ENCODE measurements at places on chromosomes 3 and 15.

DNA sequence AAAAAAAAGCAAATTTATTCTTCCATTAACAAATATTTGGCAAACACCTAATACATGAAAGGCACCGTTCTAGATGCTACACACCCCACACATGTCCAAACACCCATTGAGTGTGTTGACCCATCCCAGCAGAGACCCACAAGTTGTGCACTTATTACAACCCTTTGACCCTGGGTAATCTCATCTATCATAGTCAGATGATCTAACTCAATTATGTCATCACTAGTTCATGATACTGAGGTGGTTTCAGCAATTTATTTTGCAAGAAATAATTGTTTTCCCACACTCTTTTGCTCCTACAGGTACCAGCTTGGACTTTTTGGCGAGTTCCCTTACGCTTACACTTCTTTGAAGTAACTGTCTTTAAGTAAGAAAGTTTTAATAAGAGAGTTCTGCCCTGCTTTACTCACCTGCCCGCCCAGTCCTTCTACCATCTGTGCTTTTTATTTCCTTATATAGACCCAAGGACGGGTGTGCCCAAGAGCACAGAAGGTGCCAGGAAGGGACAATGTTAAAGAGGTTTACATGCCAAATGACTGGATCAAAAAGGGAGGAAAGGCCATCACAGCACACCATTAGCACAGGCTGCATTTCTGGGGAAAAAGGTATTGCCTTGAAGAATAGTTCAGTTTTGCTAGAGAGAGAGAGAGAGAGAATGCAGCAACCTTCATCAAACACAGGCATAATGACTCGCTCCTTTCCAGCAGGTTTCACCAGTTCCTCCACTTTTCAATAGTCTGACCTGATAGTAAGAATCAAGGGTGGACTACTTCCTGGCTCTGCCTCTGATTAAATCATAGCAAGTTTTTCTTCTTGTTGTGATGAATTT, 54.5 kb upstream of the ATP11B start:
- DNase-seq: no peak

- no peak for DNase-seq
Observed at GRCh38 chr3:63046580-63046979, 171.4 kb upstream of the CADPS start.

GRCh38 chr15:73899197-73900094, 26.1 kb downstream of the TBC1D21 start:
- DNase-seq: no peak

GRCh38 chr3:158167737-158168557, 58.1 kb downstream of the RSRC1 start:
- DNase-seq: peak; percentile 58

- DNase-seq: no peak
Observed at GRCh38 chr15:84023636-84024035, 211.9 kb upstream of the GOLGA6L4 start.

DNA sequence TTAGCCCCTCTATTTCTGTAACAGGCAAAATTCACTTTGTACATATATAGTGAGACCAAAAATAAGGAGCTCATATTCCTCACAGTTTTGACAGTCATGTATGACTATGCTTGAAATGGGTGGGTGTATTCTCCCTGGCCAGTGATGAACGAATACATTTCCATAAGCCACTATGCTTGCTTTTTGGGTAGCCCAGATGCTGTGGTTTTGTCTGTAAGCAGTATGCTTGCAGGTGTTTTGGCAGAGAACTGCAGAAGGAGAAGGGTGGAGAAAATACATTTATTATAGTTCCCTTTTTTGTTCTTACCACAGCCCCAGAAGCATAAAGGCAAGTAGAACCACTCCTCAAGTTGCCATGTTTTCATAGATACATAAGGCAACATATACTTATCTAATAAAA, 131.2 kb downstream of the RBMS3 start:
- no peak for DNase-seq

GRCh38 chr3:108125550-108126071, 34.8 kb upstream of the CD47 start:
- no peak for DNase-seq

GRCh38 chr3:30437171-30437601, 169.2 kb upstream of the TGFBR2 start:
- no peak for DNase-seq

DNA sequence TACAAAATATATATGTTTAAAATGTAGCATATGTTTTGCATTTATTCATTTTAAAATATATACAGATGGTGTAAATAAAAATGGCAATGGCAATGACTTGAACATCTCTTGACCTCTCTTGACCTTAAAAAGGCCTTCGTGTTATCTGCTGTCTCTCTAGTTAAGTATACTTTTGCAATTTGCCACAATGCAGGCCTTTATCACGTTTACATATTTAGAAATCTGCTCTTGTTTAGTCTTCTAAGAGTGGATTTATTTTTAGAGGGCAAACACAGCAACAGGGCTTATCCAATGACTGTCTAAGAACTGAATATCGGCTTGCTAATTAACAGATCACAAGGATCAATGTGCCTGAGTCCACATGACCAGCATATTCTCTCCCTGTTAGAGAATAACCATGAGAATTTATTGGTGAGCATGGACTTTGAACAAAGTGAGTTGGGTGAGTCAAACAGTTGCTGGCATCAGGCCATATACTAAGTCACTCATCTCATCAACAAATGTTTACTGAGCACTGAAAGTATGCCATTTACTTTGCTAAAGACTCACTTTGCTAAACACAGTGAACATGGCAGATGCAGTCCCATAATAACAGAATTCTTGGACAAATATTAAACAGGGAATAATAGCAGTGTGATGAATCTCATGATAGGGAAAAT, 48.2 kb downstream of the MDFIC2 start:
- no peak for DNase-seq

DNA sequence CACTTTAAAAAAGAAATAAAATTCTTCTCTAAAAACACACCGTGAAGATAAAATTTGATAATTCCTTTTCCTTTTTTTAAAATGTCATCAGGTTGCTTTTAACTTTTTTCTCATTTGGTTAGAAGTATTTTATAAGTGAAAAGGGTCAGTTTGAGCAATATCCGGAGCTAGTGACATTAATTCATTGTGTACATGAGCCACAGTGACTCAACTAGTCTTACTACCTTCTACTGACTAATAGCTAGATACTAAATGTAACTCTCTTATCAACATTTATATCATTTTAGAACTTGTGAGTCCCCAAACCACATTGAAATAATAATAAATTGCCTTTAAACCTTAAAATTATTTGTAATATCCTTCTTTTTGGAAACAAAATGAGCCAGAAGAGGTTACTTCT, 101.2 kb upstream of the ZBTB20 start:
- no peak for DNase-seq

DNA sequence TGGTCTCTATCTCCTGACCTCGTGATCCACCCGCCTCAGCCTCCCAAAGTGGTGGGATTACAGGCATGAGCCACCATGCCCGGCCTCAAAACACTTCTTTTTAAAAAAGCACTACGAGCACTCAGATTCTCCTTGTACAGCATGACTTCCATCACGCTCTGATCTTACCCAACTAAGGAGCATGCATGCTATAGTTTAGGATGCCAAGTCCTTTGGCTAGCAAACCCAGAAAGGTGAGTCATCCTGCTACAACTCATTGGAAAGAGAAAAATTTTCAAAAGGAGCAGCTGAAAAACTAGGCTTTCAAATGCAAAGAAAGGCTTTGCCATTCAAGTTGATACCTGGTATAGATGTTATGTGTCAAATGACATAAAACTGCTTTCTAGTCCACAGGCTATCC, 70.3 kb upstream of the PRICKLE2 start:
- DNase-seq: peak; percentile 83

GRCh38 chr3:124890573-124891190, 3.5 kb upstream of the ITGB5 start:
- no peak for DNase-seq

GRCh38 chr15:75198560-75199356, 2.9 kb upstream of the C15orf39 start:
- DNase-seq: peak; percentile 90

DNA sequence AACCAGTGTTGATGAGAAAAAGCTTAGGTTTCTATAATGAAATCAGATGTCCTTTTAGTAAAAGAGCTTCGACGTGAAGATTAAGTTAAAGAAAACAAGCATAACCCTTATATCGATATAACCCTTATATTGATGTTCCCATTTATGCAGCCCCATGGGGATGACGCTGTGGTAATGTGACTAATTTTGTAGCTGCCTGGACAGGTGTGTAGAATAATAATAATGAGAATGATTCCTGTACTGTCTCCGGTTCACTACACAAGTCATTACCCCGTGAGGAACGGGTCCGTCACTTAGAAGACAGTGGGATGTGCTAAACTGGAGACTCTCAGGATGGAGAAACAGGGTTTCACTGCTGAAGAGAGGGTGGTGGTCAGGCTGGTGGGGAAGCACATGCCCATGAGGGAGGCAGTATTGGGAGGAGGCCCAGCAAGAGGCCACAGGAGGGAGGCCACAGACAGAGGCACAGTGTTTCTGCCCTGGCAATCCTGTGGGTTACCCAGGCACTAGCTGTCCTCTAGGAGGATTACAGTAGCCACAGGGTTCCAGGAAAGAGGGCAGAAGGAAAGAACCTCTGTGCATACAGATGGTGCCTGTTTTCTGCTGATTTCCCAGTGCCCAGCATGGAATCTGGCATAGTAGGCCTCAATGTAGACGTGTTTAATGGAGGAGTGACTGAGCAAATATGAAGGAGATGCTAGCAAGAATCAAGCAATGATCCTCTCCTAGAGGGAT, 191.1 kb upstream of the TSC22D2 start:
- no peak for DNase-seq

DNA sequence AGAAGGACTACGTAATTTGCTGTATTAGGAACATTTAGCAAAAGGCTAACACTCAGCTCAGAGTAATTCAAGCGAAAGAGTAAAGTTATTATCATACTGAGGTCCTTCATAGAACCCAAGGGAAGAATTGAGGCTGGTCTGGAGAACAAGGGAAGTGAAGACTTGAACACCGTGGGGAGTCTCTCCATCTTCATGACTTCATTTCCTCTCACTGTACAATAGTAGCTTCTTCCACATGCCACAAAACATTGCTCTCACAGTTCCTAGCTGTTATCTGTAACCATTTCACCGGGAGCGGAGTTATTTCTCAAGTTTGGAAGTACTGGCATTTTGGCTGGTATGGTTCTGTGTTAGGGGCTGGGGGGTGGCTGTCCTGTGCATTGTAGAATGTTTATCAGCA, 69.7 kb downstream of the MAGI1 start:
- DNase-seq: no peak

- DNase-seq: no peak
Observed at GRCh38 chr3:4888913-4889846, 90.1 kb upstream of the BHLHE40 start.

GRCh38 chr3:195752066-195752465, 31.3 kb downstream of the MUC20 start:
- DNase-seq: peak; percentile 43

- DNase-seq: no peak
Observed at GRCh38 chr3:122862381-122862780, 67.5 kb downstream of the SLC49A4 start.

DNA sequence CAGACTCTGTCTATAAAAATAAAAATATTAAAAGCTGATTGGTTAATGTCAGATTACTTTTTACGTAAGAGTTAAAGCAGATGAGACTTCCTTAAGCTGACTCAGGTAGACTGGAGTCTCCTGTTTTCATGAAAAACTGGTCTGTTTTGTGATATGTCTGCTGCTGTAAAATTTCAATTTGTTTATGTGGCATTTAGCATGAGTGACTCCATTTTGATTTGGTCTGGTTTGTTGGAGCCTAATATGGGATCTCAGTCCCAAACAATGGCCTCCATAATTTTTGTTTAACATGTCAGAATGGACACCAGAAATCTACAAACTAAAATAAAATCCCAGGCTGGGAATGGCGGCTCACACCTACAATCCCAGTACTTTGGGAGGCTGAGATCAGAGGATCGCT, 57.8 kb upstream of the LEKR1 start:
- no peak for DNase-seq

DNA sequence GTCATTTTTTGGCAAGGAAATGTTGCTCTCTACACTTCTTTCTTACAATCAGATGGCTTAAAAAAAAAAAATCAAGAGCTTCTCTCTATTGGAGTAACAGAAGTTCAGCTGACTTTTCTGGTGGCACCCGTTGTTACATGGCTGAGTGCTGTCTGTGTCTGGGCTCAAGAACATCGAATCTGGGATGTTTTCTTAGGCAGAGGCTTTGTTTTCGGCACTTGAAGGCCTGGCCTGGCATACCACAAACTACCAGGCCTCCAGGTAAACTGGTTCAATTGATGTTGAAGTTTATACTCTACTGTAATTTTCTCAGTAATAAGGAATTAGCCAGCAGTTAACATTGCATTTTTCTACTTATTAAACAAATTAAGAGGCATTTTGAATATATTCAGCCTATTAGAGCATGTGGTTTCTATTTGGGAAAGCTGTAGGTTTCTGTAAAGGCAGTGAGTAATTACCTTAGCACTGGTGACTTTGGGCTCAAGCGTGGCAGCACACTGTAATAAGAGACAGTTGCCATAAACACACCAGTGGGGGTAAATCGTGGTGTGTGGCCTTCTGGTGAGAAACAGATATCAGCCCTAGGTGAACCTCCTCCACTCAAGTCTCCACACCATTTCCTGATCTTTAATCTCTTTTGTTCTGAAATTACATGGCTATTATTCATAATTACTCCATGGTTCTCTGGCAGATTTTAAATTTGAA, 544.7 kb downstream of the MECOM start:
- no peak for DNase-seq

GRCh38 chr3:61948699-61949305, 387.4 kb downstream of the PTPRG start:
- no peak for DNase-seq

- DNase-seq: no peak
Observed at GRCh38 chr3:31252216-31253185, 280.2 kb upstream of the STT3B start.

DNA sequence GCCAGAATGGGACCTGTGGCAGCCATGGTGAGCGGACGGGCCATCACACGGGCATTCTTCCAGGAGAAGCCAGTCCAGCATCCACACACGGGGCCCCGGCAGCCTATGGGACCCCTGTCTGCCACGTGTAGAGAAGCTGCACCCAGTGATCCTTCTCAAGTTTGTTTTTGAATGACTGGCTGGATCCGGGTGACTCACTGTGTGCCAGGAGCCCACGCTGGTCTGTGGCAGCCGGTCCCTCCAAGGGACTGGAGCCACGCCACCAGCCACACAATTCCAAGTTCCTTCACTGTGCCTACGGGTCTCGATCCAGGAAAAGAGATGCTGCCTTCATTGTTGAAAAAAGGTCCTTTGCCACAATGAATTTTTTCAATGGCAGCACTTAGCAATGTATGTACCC, 58.1 kb downstream of the ATP10A start:
- peak; percentile 90 for DNase-seq

DNA sequence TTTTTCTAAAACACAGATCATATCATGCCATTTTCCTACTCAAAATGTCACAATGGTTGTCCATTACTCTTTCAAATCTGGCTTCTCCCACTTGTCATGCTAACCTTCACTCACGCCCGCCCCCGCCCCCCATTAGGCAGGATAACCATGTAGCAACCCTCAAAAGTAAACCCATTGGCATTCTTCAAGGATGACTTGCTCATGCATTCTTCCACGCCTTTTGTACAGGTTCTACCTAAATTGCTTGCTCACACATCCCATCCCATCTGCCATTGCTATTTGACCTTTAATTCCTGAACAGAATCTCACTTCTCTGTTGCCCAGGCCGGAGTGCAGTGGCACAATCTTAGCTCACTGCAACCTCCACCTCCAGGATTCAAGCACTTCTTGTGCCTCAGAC, 389.3 kb downstream of the MCTP2 start:
- DNase-seq: no peak

- DNase-seq: no peak
Observed at GRCh38 chr3:161851941-161852566, 355.4 kb downstream of the OTOL1 start.
